NCI-H2171 (cell line): ENCODE measurements at places on chromosomes 4 and X.

DNA sequence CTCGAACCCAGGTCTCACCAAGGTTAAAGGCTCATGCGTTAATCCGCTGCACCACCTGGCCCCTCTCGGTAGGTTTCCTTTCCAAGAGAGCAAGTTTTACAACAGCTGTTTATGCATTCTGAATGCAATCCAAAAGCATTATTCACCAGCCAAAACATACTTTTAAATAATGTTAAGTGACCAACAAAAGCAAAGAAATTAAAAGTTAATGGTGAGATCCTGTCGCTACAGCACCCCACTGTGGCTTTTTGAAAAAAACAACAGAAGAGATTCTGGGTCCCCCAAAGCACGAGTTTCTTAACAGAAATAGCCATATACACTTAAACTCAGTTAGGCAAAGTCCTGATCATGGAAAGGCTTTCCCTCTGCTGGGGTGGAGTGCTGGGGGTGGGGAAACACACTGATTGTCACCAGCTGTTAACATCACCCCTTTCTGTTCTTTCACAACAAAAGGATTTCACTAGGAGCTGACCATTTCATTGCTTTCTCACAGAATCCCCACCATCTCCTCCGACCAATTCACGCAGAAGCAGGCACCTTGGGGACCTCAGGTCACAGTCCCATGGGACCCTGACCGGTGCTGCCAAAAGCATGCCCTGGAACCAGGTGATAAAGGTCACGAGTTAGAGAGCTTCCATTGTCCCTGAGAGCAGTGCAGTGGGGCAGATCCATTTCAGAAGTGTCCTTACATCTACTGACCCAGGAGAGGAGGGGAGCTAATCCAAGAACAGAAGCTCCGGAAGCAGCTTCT, 51.2 kb downstream of the ZNF827 start:
- no peak for DNase-seq

GRCh38 chr4:173001571-173001970, 167.0 kb upstream of the GALNT7 start:
- no peak for DNase-seq

DNA sequence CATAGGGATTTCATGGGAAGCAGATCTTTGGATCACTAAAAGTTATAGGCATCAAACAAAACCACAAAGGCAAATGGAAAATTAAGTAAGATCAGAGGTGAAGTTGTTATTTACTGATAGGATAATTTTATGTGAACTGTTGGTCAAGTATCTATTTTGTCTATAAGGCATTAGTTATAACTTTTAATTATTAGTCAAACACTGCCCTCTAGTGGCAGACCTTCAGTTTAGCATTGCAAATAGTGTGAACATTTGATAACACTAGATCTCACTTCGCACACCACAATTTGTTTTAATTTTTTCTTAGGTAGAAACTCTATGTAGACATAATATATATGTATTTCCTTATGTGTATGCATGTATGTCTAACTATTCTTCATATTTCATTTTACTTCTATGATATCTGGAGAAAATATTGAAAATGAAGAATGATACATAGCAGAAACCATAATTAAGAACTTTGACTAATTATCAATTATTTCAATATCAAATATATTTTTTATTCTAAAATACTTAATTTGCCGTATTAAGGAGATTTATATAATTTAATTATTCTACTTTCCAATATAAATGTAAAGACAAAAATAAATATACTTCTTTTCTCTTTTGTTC, 214.5 kb upstream of the TACR3 start:
- peak; percentile 0 for DNase-seq

- peak; percentile 2 for DNase-seq
These were observed 173.6 kb downstream of the RCHY1 start for GRCh38 chr4:75340561-75340960.

DNA sequence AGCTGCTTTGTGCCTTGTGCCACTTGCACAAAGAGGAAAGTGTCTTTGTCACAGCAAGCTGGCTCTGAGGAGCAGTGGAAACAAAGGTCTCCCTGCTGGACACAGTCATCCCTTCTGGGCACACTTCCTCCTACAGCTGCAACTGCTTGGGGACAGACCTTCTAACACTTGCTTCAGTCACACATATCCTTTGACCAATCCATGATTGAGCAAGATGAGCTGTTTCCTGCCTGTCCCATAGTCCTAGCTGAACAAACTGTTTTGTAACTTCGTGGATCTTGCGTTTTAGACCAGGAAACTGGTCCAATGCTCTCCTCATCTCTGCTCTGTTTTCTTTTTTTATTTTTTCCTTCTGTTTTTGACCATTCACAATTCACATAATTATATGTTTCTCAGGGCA, 98.5 kb downstream of the RRAGB start:
- DNase-seq, result no peak

- no peak for DNase-seq
These were observed 933.6 kb upstream of the ADGRL3 start for GRCh38 chr4:60266505-60266904.

- DNase-seq, result no peak
These were observed 38.1 kb downstream of the NFXL1 start for GRCh38 chr4:47876310-47876709.

DNA sequence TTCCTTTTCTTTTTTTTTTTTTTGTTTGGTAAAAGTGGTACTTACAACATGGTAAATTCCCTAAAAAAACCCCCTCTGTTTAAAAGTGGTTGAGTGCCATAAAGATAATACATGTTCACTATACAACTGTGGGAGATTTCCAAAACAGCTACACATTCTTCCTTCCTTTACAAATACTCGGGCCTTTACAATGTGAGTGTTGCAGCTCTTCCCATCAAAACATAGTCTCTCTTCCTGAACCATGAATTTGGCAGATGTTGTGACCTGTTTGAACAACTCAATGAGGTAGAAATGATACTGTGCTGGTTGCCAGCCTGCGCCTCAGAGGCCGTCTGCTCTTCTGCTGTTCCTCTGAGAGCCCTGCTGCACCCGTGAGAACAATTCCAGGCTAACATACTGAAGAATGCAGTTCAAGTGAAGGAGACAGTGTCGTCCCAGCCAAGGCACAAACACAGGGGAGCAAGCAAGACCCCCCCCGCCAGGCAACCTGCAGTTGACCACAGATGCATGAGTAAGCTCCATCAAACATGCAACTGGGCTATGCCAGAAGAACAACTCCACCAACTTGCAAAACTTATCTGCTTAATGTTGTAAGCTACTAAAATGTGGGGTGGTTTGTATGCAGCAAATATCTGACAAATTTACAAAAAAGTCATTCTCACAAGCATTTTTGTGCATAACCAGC, 645.0 kb downstream of the PCDH7 start:
- no peak for DNase-seq

DNA sequence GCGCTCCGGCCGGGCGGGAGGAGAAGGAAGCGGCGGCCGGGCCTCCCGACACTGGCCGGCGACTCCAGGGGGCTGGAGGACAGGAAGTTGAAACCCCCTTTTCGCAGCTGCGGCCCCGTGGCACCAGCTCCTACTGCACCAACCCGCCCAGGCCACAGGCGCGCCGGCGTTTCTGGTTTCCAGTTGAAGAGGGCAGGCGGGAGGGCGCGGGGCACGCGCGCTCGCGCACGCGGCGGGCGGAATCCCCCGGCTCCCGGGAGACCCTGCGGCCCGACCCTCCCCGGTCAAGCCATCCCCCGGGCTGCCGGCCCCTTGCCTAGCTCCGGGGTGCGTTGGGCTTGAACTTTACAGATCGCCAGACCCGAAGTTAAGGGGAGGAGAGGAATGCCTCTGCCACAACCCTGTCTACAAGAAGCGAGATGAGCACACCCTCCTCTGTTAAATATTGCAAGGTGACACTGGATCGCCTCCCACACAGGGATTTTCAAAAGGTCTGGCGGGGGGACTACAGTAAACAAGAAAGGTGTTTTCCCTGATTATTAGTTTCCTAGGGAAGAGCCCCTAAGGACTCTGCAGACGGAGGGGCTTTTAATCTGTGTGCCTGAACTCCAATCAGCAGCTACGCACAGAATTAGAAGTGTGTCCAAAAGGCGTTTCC, 1.4 kb downstream of the ELOVL6 start:
- no peak for DNase-seq

DNA sequence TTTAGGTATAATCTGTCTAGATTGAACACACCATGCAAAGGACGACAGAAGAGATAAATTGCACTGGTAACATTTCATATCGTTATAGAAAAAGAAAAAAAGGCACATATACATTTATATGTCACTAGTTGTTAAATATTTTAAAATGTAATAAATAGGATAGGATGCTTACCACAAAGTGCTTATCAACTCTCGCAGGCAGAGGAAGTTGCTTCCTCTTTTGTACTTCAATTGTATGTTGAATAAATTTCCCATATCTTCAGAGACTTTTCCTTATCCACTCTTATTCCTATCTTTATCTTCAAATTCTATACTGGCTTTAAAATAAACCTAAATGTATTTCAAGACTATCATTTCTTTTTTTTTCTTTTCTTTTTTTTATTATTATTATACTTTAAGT, 163.3 kb upstream of the SPOCK3 start:
- no peak for DNase-seq

GRCh38 chrX:70043685-70044084, 6.1 kb downstream of the AWAT2 start:
- DNase-seq, result no peak

GRCh38 chr4:185142912-185143600, at the start of gene SLC25A4:
TSS of gene SLC25A4 (plus strand) at chr4:185143266. CDS start at chr4:185143373, 107 bp downstream.
- DNase-seq, result peak; percentile 75

DNA sequence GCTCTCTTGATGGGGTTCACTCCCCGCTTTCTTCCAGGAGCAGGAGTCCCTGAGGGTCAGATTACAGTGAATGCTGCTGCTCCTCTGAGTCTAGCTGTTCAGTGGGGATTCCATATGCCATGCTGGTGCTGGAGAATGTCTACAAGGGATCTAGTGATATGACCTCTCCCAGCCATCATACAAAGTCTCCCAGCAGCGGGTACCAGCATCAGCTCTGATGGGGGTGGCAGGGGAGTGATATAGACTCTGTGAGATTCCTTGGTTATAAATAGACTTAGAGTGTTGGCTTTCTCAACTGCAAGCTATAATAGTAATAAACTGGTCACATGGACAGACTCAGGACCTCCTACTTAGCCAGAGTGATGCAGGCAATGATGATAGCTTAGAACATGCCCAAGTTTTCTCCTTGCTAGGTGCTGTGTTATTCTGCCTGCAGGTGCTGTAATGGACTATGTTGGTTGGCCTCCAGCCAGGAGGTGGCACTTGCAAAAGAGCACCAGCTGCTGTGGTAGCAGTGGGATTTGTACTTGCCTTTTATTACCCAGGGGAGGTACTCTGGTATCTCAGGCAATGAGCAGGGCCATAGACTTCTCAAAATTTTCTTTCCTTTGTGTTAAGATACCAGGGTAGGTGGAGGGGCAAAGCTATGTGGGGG, 202.9 kb downstream of the CHIC1 start:
- DNase-seq, result peak; percentile 45
